Hepatocyte (in vitro differentiated cells): ENCODE measurements at places on chromosomes 1 and 21. TPM values are rescaled to one million over a fixed set of nuclear protein-coding genes. Genes with fewer than 3 reads are reported as not detected.

- no peak for DNase-seq
Measured at GRCh38 chr1:155681776-155682175, 6.8 kb downstream of the YY1AP1 start.

DNA sequence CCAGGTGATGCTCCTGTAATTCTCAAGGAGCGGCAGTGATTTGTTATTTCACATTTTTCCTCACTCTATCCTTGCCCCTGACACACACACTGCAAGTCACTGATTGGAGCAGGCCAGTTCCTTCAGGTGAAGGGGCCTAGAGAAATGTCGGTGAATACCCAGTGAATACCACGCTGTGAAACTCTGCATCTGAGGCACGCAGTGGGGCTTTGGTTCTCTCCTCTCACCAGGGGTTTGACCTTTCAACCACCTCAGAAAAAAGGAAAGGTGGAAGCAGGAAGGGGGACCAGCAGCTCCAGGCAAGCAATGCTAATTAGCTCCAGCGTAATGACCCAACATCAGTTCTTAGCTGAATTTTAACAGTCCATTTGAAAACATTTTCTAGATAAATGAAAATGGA is 532 bp upstream of the FAM177B start:
- no peak for DNase-seq

DNA sequence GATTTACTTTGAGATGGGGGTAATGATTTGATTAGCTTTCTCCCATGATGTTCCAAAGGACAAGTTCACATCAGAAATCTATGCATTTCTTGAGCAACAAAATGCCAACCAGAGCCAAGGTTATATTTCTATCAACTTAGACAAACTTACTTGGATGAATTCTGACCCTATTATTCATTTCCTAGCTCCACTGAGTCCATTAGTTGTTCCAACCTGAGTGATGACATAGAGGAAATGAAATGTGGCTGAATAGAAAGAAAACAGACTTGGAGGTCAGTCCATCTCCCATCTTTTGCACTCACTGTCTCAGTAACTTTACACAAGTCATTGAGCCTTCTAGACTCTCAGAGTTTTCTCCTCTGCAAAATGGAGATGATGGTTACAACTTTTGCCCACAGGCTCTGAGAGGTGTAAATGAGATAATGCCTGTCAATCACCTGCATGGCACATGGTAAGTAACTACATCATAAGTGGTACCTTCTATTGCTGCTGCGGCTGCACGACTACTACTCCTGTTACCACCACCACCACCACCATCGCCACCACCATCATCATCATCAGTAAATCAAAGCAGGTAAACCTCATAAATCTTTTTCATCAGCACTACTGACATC is 98.2 kb downstream of the PTPN14 start:
- DNase-seq: no peak

DNA sequence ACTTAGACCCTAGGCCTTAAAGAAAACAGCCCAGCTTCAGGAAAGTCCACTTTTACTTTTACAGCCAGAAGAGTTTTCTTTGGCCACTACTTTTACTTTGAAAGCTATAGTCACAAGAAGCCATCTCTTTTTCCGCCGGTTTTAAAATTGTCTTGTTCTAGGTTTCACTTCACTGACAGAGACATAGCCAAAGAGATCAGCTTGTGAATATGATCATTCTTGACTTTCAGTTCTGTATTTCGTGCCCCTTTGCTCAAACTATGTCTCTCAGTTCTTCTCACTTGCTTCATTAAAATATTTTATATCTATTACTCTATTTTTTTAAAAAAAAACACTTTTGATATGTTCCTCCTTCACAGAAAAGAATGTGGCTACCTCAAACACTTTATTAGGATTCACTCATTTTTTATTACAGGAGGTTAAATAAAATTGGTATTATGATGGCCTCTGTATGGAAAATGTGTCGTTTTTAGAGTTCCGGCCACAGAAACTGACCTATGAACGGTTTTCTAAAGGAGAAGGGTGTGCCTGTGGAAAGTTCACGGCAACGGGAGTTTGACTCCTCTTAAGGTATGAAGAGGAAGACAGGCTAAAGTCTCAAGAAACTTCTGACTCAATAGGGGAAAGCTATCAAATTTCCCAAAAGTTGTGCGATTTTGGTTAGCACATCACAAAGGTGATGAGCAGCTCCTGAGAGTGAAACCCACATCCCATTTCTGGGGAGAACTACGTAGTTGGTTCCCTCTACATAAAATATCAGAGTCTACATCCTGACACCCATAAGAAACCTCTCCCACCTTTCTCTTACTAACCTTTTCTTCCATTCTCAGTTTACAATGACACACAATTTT is 1.2 kb downstream of the MCOLN2 start:
- DNase-seq: no peak

Gene PAQR6
- polyA plus RNA-seq: 12.0 and 14.8 TPM in 2 replicates

GRCh38 chr1:11107599-11107998 is 7.9 kb upstream of the EXOSC10 start:
- no peak for DNase-seq

Gene SPATA1
- 0.70 and 1.4 TPM in 2 replicates for polyA plus RNA-seq

DNA sequence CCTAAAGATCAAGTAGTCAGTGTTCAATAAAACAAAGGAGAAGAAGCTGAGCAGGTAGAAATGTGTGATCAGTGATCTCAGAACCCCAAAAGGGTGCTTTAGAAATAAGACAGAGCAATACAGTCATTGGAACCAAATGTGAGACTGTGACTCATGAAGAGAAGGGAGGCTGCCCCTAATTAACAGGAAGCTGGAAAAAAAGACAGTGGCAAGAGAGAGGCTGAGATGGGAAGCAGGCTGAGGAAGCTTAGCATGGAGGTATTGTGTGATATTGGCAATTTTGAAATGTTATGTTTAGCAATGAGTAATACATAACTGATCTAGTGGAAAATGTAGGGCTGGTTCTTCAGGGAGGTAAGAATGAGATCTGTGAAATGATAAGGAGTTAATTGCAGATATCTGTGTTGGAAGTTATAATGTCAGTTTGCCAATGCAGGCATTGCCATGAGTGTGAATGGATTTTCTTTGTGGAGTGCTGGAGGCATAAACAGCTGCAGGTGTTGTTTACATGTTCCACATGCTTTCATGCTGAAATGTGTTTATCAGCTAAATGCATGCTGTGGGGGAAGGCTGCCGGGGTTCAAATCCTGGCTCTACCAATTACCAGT is 90.6 kb upstream of the CACNA1E start:
- no peak for DNase-seq

Gene NOL9
- 7.8 and 13.7 TPM in 2 replicates for polyA plus RNA-seq

GRCh38 chr1:225921734-225922709 is 2.0 kb downstream of the PYCR2 start:
- no peak for DNase-seq

DNA sequence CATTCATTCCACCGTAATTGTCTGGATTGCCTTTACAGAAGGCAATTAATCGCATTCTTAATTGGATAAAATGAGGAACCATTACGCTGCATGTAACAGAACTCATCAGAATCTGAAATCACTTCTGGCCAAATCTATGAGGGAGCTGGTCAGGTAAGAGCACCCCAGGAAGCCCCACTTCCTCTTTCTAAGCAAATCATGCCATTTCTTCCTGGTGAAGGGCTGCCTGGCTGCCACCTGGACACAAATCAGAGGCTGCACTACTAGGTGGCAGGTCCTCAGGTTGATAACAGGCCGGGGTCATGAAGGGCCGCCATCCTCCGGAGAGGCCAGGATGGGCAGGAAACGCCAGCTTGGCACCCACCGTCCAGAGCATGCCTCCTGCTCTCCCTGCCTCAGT is 73.7 kb downstream of the CAPZB start:
- DNase-seq: no peak

GRCh38 chr1:59759156-59759925 is 55.4 kb upstream of the HOOK1 start:
- peak; percentile 88 for DNase-seq

GRCh38 chr1:6519935-6520671 is 28.6 kb upstream of the PLEKHG5 start:
- DNase-seq: peak; percentile 78

Gene BRDT
- polyA plus RNA-seq: not detected in 2 replicates

Gene LAMB3
- polyA plus RNA-seq: 48.8 and 55.9 TPM in 2 replicates

DNA sequence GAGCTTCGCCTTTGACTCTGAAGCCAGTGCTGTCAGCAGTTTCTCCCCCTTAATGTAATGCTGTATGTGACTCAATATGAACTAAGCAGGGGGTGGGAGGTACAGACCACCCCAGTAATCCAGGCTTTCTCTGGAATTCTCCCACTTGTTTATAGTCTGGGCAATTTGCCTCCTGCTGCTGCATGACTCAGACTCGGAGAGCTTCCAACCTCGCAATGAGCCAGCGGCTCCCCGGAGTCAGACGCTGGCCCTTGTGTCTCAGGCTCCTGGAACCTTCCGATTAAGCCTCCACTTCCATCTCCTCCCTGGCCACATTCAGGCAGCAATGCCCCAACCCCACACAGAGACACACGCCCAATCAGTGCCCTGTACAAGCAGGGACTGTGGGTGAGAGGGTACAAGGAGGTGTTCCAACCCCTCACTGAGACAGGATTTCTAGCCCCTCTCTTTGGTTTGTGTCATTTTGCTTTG is 471.7 kb upstream of the VAMP3 start:
- peak; percentile 89 for DNase-seq

GRCh38 chr1:41700581-41700980 is 216.1 kb upstream of the EDN2 start:
- no peak for DNase-seq

GRCh38 chr1:59412718-59413326 is 115.9 kb downstream of the FGGY start:
- no peak for DNase-seq

GRCh38 chr1:160744199-160744851 is 5.3 kb downstream of the SLAMF7 start:
- no peak for DNase-seq

GRCh38 chr1:176460544-176461336 is 2.2 kb upstream of the PAPPA2 start:
- DNase-seq: no peak

DNA sequence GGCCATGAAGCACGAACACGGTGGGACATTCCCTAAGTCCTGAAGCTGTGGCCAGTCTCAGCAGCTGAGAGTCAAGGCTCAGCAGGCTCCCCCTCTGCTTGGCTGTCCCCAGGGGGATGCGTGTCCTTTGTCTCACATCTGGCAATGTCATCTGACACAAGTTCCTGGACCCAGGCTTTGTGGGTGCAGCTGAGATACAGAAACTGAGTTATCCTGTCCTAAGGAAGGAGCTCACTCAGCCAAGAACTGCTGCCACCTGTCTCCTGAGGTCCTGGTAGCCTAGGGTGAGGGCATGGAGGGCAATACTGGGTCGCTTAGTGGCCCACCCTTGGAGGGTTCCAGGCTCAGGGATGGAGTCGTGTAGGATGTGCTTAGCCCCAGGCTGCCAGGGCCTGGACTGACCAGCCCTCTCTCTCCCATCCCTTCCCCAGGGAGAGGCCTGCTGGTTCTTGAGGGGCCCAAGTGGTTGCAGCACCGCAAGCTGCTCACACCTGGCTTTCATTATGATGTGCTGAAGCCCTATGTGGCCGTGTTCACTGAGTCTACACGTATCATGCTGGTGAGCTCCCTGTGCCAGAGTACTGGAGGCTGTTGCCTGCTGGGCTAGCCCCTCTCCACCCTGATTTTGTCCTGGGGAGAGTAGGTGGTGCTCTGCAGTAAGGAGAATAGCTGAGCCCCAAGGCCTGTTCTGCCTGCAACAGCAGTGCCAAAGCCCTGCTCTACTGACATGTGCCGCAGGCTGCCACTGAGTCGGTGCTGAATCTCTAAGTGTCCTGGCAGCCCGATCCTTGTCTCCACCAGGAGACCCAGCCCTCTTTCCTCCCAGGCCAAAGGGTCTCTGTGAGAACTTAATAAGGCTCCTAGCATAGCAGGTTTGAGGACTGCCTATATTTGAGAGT is 13.5 kb downstream of the CYP4B1 start:
- no peak for DNase-seq
